ENCODE measurements at places on chromosomes 5 and 9.

- DNase-seq = peak; percentile 75
These were observed 32.2 kb upstream of the ANGPTL2 start for GRCh38 chr9:127154390-127155191.

DNA sequence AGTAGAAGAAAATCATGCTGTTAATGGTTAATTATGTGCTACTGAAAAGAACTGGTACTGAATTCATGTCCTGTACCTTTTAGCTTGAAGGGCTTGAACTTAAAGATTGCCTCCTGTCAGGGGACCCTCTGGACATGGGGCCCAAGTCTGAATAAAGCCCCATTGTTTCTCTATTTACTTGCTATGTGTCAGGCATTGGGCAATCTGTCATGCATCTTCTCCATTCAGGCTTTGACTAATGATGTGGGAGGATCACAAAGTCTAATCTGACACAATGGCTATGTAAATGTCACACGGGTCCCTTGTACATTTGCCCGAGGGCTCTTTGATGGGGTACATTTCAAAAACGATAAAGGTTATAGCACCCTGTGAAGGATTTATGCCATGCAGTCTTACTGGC is 64.0 kb upstream of the TUSC1 start:
- no peak for DNase-seq

- DNase-seq = peak; percentile 6
These were observed 421.7 kb upstream of the TYRP1 start for GRCh38 chr9:12271421-12271891.

- no peak for DNase-seq
These were observed 713 bp downstream of the LCN10 start for GRCh38 chr9:136741883-136742571.

GRCh38 chr5:37080697-37081096 is 168.5 kb downstream of the CPLANE1 start:
- no peak for DNase-seq

DNA sequence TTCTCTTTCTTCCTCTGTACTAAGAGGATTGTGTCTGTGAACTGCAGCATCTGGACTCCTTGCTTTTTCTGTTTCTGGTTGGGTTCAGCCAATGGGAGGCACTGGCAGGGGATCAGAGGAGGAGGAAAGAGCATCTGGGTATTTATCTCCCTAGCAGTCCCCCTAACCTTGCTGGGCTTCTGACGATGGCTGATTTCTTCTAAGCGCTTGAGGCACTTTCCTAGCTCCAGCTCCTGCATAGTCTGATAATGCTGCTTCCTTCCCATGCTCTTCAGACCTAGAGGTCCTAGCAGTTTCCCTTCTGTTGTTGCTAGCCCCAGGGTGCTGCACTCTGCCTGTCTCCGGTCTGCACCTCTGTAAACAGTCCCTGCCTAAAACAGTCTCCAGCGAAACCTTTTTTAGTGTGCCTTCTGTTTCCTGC is 225.1 kb downstream of the PDZD2 start:
- DNase-seq = peak; percentile 22

DNA sequence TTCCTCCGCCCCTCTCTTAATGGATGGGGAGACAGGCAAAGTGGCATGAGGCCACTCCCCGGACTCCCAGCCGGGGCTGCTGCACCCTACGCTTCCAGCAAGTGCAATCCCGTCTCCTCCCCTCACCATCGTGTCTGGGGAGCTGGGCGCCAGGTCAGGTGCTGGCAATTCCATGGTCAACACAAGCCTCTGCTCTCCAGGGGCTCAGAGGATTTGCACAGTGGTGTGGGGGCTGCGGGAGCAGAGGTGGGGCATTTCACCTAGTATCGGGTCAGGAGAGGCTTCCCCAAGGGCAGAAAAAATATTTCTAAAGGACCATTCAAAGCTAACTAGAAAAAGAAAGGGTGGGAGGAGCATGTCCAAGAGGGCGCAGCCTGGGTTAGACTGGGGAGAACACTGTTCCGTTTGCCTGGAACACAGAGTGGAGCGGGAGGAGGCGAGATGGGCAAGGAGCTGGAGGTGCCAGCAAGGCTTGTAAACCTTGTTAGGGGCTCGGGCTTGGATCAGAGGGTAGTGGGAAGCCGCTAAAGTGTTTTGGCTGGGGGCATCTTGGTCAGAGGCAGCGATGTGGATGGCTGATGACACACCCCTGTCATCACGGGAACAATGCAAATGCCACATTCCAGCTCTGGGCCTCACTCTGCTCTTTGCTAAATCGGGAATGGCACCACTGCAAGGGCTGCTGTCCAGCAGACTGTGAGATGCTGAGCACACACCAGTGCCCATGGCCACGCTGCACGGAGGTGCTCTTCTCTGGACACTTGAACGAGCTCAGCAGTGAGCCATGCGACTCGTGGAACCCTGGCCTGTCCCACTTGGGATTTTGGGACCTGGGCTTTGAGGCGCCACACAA is 191.7 kb downstream of the CDK5RAP2 start:
- DNase-seq = no peak

DNA sequence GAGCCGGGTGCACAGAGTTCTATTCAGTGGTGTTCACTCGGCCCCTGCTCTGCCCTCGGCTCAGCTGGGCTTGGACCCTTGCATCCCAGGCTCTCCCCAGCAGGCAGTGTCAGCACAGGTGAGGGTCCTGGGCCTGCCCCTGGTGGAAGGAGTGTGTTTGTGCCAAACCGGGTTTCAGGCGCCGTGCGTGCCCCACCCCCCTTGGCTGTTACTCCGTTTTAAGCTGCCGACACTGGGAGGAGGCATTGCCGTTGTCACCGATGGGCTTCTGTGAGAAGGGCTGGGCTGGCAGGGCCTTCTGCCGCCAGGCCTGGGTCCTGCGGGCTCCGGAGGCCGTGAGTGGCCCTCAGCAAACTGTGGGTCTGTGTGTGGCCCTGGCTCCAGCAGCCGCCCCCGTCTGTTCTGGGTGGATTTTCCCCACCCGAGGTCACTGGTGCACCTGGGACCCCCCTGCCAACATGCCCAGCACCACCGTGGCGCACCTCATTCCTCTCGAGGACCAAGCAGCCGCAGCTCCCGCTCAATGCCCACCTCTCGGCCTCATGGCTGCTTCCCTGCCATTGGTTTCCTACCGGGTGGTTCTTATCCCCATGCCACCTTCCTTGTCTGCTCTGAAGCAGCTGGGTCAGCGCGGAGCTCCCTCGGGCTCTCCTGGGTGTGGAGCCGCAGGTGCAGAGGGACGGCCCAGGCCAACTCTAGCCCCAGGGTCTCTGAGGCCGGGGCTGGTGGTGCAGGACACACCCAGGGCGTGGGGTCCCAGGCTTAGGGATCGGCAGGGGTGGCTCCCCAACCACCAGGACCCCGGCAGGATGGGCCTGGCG is 44.3 kb upstream of the EXOC3 start:
- DNase-seq = no peak

DNA sequence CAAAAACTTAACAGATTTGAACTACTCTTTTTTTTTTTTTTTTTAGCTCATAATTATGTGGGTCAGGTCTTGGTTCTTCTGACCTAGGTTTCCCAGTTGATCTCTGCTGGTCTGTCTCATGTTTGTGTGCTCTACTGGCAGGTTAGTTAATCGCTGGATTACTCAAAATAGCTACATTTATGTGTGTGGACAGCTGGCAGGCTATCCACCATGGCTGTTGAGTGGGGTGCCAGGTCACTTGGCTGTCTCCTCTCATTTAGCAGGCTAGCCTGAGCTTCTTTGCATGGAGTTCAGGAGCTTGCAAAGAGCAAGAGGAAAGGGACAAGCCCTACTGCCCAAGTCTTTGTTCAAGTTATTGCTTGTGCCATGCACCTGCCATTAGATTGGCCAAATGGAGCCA is 9.3 kb downstream of the ADCY2 start:
- DNase-seq = no peak

- DNase-seq = peak; percentile 63
These were observed 182.6 kb downstream of the BNC2 start for GRCh38 chr9:16687678-16688369.

DNA sequence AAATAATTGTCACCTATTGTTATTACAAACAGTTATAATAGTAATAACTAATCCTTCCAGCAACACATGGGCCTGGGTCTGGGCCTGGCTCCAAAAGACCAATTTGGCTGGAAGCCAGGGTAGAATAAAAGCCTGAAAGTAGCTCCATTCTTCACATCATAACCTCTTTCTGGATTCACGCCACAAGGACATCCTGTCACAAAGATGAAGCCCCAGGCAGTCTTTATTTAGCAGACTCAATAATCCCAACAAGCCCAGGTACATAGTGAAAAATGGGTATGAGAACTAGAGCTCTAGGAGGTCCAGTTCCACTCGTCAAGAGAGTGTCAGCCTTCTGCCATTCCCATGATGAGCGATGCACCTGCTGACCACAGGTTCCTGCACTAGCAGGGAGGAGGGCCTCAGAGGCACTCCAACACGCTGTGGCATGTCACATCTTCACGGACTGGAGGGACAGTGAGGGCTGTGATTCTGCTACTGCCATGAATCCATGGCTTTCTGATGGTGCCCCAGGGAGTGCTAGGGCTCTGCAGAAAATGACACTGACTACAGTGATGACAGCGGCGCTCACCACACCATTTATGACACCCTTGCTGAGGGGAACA is 124.9 kb downstream of the SPOCK1 start:
- DNase-seq = no peak

DNA sequence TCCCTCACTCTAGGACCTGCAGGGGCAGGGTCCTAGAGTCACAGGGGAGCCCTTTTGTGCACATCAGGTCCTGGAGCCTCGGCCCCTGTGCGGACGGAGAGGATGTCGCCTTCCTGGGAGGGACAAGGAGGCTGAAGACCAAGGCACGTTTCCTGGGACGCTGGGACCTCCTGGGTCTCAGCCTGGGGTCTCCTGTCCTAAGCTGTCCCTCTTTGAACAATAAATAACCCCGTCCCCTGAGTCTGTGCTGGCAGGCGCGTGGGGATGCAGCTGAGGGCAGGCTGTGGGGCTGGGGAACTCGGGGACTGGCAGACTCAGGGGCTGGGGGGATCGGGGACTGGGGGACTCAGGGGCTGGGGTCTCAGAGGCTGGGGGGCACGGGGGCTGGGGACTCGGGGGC is 31.1 kb downstream of the PAEP start:
- no peak for DNase-seq

DNA sequence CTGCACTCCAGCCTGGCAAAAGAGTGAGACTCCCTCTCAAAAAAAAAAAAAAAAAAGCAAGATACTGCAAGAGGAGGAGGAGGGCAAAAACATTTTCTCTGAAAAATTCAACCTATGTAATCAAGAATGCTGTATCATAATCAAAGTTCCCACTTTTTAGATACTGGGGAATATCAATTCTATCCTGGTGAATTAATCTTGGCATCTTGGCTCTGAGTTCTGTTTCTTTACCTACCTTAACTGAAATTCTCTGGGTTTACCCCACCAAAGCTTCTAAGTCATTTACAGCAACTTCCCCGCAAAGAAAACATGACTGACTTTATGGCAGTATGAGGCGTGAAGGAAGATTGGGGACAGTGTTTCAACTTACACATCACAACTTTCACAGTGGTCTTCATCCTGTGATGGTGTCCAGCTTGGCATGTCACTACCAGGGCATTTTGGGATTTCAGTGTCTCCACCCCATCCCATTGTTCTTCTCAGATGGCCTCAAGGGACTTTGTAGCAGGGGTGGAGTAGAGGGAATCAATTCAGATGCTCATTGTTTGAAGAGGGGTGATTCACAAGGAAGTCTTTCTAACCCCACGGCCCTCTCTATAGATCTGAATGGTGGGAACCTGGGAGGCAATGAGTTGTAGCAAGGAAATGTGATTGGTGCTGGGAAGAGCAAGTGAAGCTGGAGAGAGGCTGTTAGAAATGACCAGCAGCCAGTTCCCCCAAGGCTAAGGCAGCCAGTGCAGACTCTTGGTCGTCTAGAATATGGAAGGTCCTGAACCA is 130.5 kb downstream of the SCAMP1 start:
- no peak for DNase-seq

DNA sequence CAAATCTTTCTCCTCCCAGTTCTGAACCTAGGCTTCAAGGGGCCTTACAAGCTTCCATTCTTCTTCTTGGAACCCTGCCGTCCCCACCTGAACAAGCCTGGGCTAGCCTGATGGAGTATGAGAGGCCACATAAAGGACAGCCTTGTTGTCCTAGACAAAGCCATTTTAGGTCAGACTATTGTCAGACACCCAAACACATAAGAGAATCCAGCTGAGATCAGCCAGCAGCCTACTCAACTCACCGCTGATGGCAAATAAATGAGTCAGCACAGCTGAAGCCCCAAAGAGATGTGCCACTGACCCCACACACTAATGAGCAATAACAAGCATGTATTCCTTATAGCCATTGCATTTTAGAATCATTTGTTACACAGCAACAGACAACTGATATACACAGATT is 33.8 kb downstream of the SVEP1 start:
- no peak for DNase-seq

DNA sequence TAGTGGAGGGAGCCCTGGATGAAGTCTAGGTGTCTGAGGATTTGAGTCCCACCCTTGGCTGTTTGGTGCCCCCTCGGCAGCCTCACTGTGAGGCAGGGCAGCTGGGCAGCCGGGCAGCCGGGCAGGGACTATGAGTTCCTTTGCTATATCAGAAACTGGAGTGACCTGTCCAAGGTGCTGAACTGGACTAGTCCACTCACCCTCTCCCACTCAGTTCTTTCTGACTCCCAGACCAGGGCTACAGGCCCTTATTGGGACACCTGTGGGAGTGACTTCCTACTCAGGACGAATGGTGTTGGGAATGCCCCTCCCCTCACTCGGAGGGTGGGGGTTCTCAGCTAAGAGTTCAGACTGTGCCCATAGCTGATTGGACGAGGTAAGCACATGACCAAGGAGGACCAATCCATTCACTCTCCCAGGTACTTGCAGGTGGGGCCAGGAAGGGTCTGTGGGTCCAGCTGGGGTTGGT is 34.1 kb upstream of the RAPGEF1 start:
- peak; percentile 75 for DNase-seq

DNA sequence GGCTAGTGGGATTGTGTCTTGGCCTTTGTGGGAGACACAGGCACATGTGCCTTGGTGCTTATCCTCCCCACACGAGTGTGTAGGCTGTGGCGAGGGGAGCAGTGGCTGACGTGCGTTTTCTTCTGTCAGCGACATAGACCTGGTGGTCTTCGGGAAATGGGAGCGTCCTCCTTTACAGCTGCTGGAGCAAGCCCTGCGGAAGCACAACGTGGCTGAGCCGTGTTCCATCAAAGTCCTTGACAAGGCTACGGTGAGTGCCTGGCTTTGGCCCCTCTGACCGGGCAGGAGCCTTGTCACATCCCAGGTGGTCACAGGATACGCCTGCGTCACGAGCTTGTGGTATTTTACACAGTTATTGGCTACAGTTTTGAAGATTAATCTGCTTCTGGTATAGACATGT is 26.4 kb downstream of the TENT4A start:
- no peak for DNase-seq

- no peak for DNase-seq
These were observed 2.5 kb upstream of the SPATA31D1 start for GRCh38 chr9:81986051-81986450.

- no peak for DNase-seq
These were observed 104.8 kb downstream of the GABBR2 start for GRCh38 chr9:98603821-98604383.

- DNase-seq = no peak
These were observed 2396.1 kb upstream of the C9orf72 start for GRCh38 chr9:29969408-29969807.

- peak; percentile 99 for DNase-seq
These were observed 43.6 kb downstream of the ROPN1L start for GRCh38 chr5:10485142-10485795.

- DNase-seq = no peak
These were observed 317.0 kb downstream of the RASEF start for GRCh38 chr9:82745919-82746318.

- no peak for DNase-seq
These were observed 159.5 kb upstream of the SLC28A3 start for GRCh38 chr9:84499969-84500582.

Measured in choroid plexus epithelial cell (primary cell).